ENCODE measurements at places on chromosomes 12 and 14. TPM values are rescaled to one million over a fixed set of nuclear protein-coding genes. Genes with fewer than 3 reads are reported as not detected.

DPF3 gene
- total RNA-seq = 6.1 TPM

CLEC4C gene
- total RNA-seq = not detected

RDH16 gene
- total RNA-seq = under 0.01 TPM

C12orf42 gene
- total RNA-seq = not detected

TSFM gene
- total RNA-seq = 22.6 TPM

ABCD2 gene
- under 0.01 TPM for total RNA-seq

SLC10A1 gene
- total RNA-seq = not detected

SOAT2 gene
- not detected for total RNA-seq

KCNC2 gene
- not detected for total RNA-seq

PSMA3 gene
- 66.8 TPM for total RNA-seq

KLRC4 gene
- not detected for total RNA-seq

SLC8B1 gene
- 20.9 TPM for total RNA-seq
